ENCODE measurements at places on chromosomes 13 and 19.
A peak's percentile ranks its signal among the peaks of the same experiment; 100 is the strongest.

- peak; percentile 51 for DNase-seq
Observed at GRCh38 chr13:113275387-113275786, 21.7 kb upstream of the LAMP1 start.

DNA sequence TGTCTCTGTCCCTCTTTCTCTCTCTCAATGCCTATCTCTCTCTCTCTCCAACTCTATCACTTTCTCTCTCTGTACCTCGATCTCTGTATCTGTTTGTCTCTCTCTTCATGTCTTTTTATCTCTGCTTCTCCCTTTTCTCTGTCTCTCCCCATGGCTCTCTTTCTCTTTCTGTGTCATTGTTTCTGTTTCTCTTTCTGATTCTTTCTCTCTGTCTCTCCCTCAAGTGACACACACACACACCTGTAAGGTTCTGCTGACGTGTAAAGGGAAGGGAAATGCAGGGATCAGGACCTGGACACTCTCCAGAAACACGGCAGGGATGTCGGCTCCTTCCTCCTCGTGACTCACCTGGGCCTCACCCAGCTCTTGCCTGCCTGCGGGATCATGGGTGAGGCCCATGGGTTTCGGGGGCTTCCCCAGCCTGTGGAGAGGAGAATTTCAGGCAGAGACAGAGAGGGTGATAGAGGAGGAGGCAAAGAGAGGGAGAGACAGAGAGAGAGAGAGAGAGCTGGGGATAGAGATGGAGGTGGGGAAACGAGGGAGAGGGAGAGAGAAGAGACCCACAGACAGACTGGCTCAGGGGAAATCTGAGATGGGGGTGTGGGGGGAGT lies 5.4 kb upstream of the PLAUR start:
- no peak for DNase-seq

GRCh38 chr13:95296326-95296925 lies 4.8 kb downstream of the ABCC4 start:
- peak; percentile 81 for DNase-seq

DNA sequence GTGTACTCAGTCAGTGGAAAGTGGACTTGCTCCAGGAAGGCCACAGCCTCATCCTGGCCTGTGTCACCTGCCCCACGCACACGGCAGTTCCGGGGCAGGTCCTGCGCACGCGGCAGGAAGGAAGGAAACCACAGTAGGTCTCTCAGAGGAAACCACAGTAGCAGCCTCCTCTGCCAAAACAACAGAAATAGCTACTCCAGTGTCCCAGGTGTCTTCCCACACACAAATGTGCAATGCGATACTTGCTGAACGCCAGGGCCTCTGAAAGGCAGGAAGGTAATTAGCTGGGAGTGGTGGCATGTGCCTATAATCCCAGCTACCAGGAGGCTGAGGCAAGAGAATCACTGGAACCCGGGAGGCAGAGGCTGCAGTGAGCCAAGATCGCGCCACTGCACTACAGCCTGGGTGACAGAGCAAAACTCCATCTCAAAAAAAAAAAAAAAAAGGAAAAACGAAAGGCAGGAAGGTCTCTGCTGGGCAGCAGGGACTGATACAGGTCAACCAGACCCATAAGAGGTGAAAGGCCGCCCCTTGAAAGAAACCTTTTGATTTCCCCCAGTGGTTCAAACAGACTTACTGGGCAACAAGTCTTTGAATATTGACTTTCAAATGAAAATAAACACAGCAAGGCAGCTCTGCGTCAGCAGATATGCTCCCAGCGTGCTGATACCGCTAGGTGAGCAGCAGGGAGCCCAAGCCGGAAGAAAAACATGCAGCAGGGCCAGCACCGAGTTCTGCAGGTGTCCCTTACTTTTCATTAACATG lies 49.5 kb downstream of the CRYL1 start:
- DNase-seq: peak; percentile 62

DNA sequence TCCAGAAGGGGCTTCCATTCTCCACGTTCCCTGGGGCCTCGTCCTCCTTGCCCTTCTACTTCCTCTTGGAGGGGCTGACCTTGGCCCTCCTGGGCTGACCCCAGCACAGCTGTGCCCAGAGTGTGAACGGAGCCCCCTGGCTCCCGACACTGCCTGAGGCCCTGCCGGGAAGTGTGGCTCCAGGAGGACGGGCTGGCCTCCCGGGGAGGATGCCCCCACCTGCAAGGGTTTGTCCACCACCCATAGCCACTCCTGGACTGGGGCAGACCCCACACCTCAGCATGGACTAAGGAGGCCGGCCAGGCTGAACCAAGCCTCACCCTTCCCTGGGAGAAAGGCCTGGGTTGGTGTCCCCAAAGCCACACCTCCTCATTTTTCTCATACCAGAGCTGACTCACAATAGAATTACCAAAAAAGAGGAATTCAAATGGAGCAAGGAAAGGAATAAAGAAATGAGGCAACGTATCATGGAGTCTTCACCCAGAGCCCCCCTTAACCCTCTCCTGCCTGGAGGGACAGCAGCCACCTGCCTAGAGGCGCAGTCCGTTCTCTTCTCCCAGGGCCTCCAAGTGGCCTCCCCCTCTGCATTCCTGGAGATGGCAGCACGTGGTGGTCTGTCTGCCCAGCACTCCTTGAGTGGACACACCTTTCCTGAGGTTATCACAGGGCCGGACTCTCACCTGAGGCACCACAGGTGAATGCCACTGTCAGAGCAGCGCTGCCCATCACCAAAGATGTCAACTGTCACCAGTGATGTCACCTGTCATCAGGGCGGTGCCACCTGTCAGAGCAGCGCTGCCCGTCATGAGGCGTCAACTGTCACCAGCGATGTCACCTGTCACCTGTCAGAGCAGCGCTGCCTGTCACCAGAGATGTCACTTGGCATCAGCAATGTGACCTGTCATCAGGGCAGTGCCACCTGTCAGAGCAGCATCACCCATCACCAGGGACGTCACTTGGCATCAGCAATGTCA lies 3.1 kb upstream of the C13orf46 start:
- peak; percentile 64 for DNase-seq

GRCh38 chr19:18520848-18521691 lies 800 bp downstream of the ELL start:
- DNase-seq: no peak

DNA sequence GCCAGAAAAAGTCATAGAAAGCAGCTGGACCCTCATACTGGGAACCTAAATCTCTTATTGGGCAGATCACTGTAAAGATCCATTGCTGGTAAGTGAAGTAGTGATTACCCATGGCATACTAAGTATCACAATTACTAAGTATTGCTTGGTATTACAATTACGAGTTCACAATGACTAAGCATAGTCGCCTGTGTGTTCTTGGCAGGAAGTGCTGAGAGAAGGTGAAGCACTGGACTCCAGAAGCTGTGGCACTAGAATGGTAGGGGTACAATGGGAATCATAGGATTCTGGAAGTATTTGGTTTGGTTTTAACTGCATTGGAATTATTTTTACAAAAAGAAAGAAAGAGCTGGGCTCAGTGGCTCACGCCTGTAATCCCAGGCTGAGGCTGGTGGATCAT lies 20.3 kb downstream of the LGALS16 start:
- no peak for DNase-seq

- DNase-seq: peak; percentile 82
Observed at GRCh38 chr13:73059460-73060250, 850 bp downstream of the KLF5 start.

DNA sequence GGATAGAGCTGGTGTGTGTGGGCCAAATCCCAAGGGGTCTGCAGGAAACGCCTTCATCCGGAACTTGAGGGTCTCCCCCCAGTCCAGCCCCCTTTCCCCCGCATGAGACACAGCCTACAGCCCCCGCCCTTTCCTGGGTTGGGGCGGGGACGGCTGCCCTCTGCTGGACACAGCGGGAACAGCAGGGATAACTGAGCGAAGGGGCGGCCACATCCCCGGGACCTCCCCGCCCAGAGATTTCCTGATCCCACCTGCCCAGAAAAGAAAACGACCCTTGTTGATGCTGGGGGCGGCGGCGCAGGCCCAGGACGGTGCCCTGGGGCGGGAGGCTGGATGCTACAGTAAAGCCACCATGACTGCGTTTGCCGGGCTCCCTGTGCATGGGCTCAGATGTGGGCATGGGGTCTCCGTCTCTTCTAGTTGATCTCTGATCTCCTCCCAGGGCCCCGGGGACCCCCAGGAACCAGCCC lies 14.2 kb downstream of the ONECUT3 start:
- DNase-seq: peak; percentile 92

DNA sequence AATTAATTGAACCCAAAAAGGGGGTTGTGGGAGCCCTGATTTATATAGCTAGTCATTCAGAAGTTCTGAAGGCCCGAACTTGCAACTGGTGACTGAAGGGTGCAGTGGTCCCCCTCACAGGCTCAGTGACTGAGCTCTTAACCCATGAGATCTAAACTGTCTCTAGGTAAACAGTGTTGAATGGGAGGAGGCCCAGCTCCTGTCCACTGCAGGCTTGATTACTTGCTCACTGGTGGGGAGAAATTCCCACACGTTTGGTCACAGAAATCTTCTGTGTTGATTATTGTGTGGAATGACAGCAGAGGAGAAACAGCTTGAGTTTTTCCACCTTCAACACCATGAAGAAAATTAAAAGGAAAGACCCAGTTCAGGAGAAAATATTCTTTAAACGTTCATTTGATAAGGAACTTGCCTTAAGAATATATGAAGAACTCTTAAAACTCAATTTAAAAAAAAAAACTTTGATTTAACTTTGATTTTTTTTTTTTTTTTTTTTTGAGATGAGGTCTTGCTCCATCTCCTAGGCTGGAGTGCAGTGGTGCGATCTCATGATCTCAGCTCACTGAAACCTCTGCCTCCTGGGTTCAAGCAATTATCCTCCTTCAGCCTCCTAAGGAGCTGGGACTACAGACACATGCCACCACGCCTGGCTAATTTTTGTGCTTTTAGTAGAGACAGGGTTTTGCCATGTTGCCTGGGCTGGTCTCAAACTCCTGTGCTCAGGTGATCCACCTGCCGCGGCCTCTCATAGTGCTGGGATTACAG lies 249.3 kb downstream of the UQCRFS1 start:
- no peak for DNase-seq

- DNase-seq: no peak
Observed at GRCh38 chr13:112700291-112701060, 10.6 kb downstream of the ATP11A start.

GRCh38 chr19:41399525-41399924 lies 1.9 kb downstream of the BCKDHA start:
- no peak for DNase-seq

DNA sequence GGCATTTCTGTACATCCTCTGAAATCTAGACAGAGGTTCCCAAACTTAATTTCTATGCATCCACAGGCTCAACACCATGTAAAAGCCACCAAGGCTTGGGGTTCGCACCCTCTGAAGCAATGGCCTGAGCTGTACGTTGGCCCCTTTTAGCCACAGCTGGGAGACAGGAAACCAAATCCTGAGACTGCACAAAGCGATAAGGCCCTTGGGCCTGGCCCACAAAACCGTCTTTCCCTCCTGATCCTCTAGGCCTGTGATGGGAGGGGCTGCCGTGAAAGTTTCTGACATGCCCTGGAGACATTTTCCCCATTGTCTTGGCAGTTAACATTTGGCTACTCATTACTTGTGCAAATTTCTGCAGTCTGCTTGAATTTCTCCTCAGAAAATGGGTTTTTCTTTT lies 766.4 kb downstream of the GPC5 start:
- no peak for DNase-seq

GRCh38 chr13:63381078-63381859 lies 1965.6 kb upstream of the PCDH20 start:
- DNase-seq: no peak

- no peak for DNase-seq
Observed at GRCh38 chr13:98050041-98050466, 92.8 kb upstream of the FARP1 start.

GRCh38 chr19:56827708-56828107 lies 12.8 kb downstream of the PEG3 start:
- DNase-seq: no peak

DNA sequence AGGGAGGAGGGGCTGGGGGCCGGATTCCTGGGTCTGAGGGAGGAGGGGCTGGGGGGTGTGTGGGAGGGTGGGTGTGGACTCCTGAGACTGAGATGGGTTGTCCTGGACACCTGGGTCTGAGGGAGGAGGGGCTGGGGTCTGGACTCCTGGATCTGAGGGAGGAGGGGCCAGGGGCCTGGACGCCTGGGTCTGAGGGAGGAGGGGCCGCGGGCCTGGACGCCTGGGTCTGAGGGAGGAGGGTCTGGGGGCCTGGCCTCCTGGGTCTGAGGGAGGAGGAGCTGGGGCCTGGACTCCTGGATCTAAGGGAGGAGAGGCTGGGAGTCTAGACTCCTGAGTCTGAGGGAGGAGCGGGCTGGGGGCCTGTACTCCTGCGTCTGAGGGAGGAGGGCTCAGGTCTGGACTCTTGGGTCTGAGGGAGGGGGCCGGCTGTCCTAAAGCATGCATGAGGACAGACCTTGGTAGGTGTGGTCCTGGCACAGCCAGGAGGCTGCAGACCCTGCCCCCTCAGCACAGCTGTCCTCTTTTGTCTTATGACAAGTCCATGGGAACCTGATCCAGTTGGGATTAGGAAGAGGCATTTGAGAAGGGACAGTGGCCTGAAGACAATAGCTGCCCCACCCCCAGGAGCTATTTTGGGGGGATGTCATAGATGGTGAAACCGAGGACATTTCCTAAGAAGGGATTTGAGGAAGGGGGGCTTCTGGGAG lies 1.3 kb downstream of the TNNT1 start:
- DNase-seq: no peak

- DNase-seq: no peak
Observed at GRCh38 chr13:72541674-72542073, 185.8 kb downstream of the MZT1 start.

DNA sequence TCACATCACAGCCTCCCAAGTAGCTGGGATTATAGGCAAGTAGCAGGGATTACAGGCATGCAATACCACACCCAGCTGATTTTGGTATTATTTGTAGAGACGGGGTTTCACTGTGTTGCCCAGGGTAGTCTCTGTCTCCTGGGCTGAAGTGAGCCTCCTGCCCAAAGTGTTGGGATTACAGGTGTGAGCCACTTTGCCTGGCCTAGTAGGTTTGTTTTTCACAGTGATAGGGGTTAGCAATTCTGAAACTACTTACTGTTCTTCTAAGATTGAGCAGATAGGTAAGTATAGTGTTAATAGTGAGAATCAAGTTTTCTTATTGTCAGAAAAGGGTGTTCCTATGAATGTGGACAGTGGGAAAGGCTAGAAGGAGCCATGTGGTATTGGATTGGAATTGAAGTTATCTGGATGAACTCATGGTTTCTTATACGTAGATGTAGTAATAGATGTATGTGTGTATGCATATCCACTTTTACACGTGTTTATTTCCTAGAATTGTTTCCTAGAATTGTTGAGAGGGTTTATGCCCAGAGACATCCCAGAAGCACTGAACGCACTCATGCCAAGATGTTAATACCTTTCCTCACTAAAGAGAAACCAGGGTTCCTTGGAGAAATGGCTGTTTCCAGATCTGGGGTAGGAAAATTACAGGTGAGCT lies 49.1 kb downstream of the SAE1 start:
- no peak for DNase-seq

- DNase-seq: no peak
Observed at GRCh38 chr13:58946274-58946673, 1217.5 kb downstream of the DIAPH3 start.

DNA sequence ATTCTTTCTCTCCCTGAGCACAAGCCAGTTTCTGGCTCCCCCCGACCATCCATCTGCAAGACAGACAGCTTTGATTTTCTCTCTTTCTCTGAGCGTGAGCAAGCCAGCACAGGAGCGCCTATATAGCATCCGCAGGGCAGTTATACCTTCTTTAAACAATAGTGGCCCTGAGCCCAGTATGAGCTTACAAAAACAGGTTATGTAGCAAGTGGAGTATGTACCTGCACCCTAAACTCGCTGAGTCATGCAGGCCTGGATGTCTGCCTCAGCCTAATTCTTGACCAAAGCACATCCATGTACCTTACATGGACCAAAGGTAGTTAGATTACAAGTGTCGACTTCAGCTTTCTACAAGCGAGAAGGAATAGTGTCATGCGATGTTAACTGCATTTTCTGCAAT lies 61.7 kb downstream of the RAP2A start:
- DNase-seq: no peak

GRCh38 chr19:56934438-56935090 lies 94.0 kb upstream of the PEG3 start:
- no peak for DNase-seq
